Iris pigment epithelial cell (primary cell): ENCODE measurements at places on chromosomes 1 and 21.

GRCh38 chr1:2322065-2322571, 69.2 kb downstream of the MORN1 start:
- peak; percentile 91 for DNase-seq

DNA sequence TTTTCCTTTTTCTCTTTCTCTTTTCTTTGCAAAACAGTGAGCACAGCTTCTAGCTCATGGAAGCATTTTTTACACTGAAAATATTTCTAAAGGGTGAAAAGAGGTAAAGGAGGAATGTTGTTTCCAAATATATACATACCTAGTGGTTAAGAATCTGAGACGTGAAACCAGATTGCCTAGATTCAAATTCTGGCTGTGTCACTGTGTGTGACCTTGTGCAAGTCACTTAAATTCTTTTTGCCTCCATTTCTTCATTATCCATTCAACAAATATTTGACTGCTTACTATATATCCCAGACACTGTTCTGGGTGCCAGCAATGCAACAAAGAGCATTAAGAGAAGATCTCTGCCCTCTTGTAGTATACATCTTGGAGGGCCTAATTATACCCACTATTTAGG, 53.3 kb downstream of the ZFYVE9 start:
- peak; percentile 69 for DNase-seq

- DNase-seq = peak; percentile 100
These were observed 362 bp upstream of the DYNLT4 start for GRCh38 chr1:44807364-44808062.

DNA sequence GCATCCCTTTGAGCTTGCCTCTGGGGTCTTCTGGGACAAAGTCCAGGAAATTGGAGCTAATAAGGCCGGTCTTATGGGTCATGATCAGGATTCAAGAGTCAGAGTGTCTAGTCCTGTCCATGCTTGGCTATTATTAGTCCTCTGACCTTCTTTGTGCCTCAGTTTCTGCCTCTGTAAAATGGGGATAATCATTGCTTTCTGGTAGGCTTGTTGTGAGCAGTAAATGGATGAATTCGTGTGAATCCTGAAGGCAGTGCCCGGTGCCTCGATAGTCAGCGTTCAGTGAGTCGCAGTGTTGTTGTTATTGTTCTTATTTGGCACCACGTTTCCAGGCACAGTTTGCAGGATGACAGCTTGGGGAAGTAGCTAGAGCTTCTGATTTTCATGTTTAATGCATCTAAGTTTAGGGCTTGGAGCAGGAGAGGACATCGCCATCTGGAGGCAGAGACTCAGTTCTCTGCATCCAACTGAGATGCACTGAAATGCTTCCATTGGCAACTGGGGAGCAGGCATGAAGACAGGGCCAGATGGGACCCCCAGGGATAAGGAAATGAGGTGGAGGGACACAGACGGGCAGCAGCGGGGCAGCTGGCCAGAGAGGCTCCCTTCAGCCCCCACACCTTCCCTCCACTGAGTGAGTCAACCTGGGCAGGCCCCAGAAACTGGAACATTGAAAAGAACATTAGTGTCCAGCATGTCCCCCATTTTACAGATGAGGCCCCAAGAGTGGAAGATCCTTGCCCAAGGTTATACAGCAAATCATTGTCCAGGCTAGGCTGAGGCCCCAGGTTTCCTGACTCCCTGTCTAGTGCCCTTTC, 160.3 kb downstream of the PTPRU start:
- peak; percentile 21 for DNase-seq

- no peak for DNase-seq
These were observed 15.1 kb upstream of the CLCA1 start for GRCh38 chr1:86453664-86454063.

DNA sequence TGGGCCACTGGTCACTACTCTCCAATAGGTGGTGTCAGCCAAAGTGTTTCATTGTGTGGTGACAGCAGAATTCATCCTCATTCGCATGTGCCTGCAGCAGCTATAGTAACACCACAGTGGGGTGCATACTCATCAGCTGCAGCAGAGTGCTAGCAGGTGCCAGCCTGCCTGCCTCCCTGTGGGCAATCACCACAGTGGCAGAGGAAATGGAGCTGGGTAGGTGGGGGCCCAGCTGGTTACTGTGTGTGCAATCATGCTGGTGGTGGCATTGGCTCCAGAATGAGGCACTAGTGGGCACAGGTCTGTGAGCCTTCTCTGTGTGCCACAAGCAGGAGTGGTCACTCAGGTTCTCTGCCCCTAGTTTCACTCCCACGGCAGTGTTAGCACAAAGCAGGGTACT, 579.2 kb downstream of the PTPRC start:
- DNase-seq = no peak

DNA sequence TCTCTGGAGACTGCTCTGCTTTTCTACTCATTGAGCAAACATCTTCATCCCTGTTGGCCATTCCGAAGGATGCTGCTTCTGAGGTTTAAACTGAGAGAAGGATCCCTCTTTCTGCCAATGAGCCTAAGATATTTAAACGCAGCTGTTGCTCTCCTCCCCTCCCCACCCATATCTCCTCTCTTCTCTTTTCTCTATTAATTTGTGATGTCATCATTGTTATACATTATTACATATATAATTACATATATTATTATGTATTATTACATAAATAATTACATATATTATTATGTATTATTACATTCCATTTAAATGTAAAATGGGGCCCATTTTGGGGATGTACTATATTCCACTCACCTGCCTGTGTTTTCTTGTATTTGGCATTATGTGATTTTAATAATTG, 82.7 kb upstream of the JUN start:
- no peak for DNase-seq

DNA sequence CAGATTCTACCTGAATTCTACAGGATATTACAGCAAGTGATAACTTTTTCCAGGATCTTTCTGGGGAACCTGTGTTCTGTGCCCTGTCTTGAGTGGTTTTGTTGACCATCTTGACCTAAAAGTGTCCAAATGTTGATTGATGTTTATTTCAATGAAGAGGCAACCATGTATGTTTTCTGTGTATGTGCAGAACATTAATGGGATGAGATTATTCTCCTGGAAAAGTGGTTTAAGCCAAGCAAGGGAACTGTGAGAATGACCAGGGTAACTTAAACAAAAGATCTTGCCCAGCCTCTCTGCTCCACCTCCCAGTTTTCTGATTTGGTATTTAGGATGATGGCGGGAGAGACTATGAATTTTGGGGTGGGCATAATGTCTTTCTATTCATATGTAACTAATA, 1.0 kb upstream of the SAMD13 start:
- no peak for DNase-seq

- no peak for DNase-seq
These were observed 21.2 kb upstream of the MYOCOS start for GRCh38 chr1:171600862-171601261.

GRCh38 chr1:214537219-214537618, 14.2 kb downstream of the PTPN14 start:
- DNase-seq = peak; percentile 71
